Activated CD8-positive, alpha-beta T cell treated with anti-CD3 and anti-CD28 coated beads for 36 hours (primary cell): ENCODE measurements at places on chromosomes 12 and 14. TPM values are rescaled to one million over a fixed set of nuclear protein-coding genes. Genes with fewer than 3 reads are reported as not detected.

The TOMM20L gene
- total RNA-seq: not detected

The CDKN3 gene
- total RNA-seq: 88.0 TPM

The GNG2 gene
- total RNA-seq: 184 TPM

The ACOT4 gene
- 2.2 TPM for total RNA-seq

The TPCN1 gene
- 29.9 TPM for total RNA-seq

The LRRC9 gene
- total RNA-seq: not detected

The PRH2 gene
- not detected for total RNA-seq

The LTBP2 gene
- 0.04 TPM for total RNA-seq

The PTPRB gene
- total RNA-seq: not detected

The PTPN11 gene
- total RNA-seq: 131 TPM

- no peak for DNase-seq
These were observed 13.2 kb upstream of the TDG start for GRCh38 chr12:103952497-103952896.

GRCh38 chr14:96055753-96056508, 16.8 kb downstream of the C14orf132 start:
- no peak for DNase-seq

- DNase-seq: peak; percentile 2
These were observed 70.1 kb downstream of the SLC6A15 start for GRCh38 chr12:84842406-84843013.

DNA sequence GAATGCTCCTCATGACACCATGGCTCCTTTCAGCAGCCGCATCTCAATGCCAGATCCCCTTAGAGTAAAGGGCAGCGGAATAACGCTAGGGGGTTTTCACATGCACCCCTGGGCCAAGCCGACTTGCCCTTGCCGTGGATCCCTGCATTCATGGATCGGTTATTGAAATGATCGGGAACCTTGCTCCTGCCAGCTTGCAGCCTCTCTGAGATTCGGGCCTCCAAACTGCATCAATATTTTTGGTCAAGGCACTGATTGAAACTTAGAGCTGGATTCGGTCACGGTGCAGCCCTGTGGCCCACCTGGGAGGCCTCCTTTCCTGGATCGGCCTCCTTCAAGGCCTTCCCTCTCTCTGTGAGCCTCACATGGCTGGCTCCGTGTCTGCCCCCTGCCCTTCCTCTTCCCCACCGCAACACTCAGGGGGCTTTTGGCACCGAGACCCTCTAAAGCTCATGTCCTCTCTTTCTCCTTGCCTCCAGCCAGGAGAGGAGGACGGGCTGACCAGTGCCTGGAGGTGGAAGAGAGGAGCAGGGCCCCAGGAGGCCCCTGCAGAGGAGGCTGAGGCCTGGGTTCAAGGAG, 1.8 kb downstream of the PTPN6 start:
- peak; percentile 48 for DNase-seq

GRCh38 chr14:30569903-30570226, 10.9 kb downstream of the G2E3 start:
- no peak for DNase-seq

DNA sequence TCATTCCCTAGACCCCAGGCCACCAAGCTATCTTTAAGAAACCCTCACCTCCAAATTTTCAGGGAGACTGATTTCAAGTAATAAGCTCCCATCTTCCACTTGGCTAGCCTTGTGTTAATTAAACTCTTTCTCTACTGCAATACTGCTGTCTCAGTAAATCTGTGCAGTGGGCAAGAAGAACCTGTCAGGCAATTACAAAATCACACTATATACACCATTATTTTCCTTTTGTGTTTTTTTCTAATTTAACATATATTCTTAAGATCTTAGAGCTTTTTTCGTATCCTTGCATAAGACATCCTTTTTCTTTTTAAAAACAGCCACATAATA, 7.7 kb upstream of the GOLGA5 start:
- no peak for DNase-seq

- no peak for DNase-seq
These were observed 1.5 kb downstream of the KLC1 start for GRCh38 chr14:103630364-103631108.

- DNase-seq: no peak
These were observed 217.5 kb downstream of the DPY19L2 start for GRCh38 chr12:63450816-63451215.

GRCh38 chr12:98968896-98969295, 323.8 kb downstream of the APAF1 start:
- no peak for DNase-seq

DNA sequence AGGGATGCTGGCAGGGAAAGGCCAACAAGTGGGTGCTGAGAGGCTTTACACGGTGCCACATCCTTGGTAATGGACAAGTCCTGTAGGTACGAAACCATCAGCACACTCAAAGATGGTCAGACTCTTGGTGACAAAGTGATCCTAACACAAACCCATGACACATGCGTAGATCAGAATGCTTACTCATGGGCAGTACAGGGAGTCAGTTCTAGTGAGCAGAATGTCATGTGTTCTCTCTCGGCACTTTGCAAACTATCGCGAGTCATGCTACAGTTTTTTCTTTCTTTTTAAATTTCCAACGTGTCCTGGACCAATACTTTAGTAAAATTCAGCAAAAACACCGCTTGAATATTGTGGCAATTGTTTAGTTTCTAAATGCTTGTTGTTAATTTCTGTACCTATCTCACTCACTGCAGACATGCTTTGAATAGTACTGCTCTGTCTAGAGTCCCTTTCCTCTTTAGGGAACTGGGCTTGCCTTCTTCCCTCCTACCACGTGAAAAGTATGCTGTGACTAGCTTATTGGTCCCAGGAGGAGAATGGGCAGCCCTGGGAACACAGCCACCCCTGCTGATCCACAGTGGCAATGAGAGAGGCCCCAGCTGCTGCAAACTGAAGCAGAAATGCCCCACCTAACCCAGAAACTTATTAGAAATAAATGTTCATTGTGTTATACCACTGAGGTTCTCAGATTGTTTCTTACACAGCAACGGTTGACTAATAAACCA, 62.4 kb downstream of the UBR7 start:
- no peak for DNase-seq

DNA sequence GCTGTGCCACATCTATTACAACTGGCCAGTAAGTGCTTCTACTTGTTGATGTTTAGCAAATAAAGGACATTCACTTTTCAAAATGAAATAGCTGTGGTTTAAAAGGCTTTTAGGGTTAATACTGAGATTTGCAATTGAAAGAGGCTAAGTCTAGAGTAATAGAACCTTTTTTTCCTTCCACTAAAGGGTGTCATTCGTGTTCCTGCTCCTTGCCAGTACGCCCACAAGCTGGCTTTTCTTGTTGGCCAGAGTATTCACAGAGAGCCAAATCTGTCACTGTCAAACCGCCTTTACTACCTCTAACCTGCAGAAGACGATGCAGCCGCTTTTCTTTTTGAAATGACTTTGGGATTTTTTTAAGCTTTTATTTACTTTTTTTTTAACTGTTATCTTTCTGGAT, 33.6 kb downstream of the PIWIL1 start:
- no peak for DNase-seq

DNA sequence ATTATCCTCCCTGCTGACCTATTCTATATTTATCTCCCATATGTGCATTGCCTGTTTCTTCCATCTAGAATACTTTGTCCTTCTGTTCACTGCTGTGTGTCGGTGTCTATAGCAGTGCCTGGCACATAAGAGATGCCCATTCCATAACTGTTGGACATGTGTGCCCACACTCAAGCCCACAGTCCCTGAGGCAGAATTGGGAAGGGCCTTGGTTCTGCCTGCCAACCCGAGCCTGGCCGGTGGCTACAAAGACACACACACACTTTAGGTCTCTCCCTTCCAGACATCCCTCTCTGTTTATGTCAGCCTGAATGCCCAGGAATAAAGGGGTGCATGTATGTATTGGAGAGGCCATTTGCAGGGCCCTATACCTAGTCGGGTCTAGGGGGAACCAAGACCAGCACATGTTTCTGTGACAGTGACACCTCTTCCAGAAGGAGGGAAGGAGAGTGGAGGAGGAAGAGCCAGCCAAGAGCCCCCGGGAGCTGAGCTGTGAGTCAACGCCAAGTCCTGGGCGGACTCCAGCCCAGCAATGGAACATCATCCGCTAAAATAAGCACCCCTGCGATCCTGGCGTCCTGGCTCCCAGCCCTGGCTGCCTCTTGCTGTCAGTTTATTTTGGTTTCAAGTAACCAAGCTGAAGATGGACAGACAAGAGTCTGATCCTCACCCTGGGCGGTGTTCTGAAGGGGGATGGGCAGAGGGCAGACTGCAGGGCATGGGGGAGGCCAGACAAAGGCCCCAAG, 4.3 kb upstream of the ASB2 start:
- no peak for DNase-seq

DNA sequence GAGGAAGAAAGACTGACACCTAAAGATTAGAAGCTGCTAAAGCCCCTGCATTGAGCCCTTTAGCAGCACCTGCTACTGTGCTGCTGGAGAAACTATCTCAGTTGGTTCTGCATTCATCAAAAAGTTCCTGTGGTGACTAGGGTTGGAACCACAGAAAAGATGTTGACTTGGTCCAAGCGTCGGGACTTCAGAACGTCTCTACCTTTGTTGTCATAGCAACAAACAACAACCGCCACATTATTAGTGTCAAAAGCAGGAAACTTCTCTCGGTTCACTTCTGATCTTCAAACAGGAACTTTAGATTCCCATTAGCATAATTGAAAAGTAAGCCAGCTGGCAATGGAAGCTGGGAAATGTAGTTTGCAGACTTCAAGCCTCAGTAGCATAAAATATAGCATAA, 368.0 kb downstream of the SEC23A start:
- DNase-seq: no peak

DNA sequence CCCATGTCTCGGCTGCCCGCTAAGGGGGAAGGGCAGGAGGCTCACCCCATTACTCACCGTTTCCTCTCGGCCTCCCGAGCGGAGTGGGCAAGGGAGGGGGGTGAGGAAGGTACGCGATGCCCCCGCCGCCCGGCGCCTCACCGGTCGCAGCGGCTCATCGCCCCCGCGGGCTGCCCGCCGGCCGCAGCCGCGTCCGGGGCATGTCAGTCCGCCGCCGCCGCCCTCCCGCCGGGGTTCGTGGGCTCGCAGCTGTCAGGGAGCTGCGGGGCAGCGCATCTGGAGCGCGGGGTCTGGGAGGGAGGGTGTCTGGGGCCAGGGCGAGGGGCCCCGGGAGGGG, 461 bp downstream of the SLC8A3 start:
- DNase-seq: peak; percentile 62

GRCh38 chr12:1592444-1593173, 1.8 kb downstream of the FBXL14 start:
- peak; percentile 91 for DNase-seq

DNA sequence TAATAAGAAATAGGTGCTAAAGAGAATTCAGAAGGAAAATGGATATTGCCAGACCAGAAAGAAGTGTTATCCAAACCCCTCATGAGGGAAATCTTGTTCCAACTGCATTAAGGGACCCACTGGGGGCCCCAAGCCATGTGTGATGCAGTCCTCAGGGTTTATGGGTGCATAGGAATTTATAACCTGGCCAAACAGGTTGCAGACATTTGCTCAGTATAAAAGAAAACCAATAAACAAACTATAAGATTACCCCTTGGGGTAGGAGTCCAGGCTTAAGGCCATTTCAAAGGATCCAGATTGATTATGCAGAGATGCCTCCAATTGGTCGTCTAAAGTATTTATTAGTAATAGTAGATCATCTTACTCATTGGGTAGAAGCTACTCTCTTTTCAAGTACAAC, 240.9 kb upstream of the DIO3 start:
- DNase-seq: no peak

DNA sequence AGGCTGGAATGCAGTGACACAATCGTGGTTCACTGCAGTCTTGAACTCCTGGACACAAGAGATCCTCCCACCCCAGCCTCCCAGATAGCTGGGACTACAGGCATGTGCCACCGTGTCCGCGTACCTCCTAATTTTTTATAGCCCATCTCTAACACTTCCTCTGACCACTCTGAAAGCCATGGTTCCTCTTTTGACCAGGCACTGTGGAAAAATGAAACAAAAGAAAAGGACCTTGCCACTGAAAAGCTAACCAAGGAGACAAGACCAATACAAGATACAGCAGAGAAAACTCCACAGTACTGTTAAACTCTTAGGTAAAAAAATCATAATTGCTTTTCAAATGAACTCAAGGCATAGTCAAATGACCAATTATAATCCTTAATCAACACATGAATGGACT, 233.3 kb downstream of the NEDD1 start:
- no peak for DNase-seq

DNA sequence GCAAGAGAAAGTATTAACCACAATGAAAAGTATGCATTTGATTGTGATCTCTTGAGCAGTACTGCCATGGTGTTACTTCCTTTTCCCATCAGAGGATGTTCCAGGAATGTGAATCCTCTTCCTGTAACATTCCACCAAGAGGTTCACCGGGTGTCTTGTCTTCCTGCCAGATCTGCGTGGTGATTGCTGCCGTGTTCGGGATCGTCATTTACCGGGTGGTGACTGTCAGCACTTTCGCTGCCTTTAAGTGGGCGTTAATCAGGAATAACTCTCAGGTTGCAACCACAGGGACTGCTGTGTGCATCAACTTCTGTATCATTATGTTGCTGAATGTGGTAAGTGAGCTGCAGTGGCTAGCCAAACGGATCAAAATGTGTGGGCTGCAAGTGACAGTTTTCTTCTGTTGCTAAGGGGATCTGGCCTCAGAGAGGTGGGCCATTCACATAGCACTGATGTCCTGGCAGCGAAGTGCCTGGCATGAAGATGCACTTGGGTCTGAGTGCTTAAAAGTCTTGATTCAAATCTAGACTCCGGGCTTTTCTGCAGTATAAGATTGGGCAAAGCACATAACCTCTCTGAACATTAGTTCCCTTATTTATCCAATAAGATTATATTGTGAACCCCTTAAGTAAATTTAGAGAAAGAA, 123.4 kb downstream of the SLC5A8 start:
- DNase-seq: no peak

- no peak for DNase-seq
These were observed 44.1 kb downstream of the FGD4 start for GRCh38 chr12:32443491-32443890.

DNA sequence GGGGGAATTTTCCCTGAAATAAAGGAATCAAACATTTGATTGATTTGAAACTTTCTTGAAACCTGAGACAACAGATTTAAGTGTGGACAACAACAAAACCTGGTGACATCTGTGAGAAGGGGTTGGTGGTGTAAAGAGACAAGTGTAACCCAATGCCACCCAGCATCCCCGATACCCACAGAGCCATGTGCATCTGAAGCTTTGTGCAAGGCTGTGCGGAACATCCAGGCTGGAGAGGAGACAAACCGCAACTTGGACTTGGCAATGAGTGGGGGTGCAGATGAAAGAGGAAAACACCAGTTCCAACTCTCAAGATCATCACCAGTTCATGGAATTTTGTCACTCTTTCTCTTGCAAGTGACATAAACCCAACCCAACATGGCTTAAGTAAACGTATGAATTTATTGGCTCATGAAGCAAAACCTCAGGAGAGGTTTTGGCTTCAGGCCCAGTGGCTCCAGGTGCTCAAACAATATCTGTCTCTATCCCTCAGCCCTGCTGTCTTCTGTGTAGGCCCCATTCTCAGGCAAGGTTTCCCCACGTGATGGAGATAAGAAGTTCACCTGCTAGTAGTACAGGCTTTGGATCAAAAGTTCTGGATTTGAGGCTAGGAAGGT, 55.2 kb upstream of the NTF3 start:
- DNase-seq: no peak

GRCh38 chr12:96136725-96137378, 57.3 kb upstream of the ELK3 start:
- DNase-seq: no peak

GRCh38 chr12:55499810-55500252, 7.7 kb downstream of the OR6C68 start:
- DNase-seq: no peak

GRCh38 chr14:36485773-36486172, 34.3 kb downstream of the NKX2-1 start:
- DNase-seq: no peak
